ENCODE measurements at places on chromosomes 11 and 22.

DNA sequence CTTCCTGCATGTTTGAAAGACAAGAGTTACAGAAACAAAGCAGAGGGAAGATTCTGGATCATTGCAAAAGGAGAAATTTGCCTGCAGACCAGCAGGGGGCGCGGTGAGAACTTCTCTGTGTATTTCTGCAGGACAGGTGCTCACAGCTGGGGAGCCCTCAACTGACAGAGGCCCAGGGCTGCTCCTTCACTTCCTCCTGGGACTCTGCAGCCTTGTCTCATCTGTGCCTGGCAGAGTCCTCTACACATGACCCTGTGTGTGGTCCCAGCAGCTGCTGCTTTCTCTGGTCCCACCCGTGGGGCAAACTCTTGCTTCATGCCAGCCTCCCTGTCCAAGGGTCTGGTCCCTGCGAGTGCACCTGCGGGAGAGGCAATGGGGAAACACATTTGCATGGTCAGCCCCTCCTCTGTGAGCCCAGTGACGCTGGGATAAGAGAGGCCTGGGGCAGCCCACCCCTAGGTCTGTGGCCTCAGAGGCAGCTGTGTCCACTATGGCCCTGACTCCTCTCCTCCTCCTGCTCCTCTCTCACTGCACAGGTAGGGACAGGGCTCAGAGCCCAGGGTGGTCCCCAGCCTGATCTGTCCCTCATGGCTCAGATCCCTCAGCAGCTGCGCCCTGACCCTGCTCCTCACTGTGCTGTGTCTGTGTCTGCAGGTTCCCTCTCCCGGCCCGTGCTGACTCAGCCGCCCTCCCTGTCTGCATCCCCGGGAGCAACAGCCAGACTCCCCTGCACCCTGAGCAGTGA lies 43.2 kb upstream of the VPREB1 start:
- DNase-seq: no peak

DNA sequence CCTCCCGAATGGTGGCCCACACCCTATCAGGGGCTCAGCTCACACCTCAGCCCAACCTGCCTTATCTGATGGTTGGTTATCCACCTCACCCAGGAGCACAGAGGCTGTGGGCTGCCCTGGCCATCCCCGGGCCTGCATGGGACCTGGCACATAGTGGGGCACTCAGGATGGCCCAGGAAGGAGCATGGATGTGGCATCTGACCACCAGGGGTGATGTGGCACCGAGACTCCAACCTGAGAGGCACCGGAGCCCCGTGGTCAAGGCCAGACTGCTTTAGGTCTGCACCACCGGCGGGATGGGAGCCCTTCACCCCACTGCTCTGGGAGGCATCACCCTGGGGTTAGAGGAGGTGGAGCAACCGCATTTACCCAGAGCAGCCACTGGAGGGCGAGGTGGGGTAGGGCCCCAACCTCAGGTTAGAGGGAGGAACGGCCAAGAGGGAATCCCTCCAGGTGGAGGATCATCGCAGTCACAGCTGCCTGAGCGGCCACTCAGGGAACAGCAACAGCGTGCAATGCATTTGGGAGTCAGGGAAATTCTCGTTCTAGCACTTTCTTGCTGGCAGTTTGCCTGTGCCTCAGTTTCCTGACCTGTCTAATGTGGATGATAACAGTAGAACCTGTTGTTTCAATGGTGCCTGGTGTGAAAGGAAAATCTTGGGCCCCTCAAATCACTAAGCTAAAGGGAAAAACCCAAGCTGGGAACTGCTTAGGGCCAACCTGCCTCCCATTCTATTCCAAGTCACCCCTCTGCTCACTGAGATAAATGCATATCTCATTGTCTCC lies 52.9 kb upstream of the CARS1 start:
- no peak for DNase-seq

DNA sequence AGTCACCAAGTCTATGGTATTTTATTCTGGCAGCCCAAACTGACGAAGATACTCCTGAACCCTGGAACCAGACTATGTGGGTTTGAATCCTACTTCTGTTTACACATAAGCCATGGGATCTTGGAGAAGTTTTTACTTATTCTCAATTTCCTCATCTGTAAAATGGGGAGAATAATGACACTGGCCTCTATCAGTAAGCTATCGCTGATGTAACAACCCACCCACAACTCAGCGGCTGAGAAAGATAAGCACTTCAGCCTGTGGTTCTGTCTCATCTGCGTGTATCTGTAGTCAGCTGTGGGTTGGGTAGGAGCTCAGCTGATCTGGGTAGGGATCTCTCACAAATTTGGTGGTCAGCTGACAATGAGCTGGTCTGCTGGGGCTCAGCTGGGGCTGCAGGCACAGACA lies 68.0 kb upstream of the ALX4 start:
- DNase-seq: no peak

DNA sequence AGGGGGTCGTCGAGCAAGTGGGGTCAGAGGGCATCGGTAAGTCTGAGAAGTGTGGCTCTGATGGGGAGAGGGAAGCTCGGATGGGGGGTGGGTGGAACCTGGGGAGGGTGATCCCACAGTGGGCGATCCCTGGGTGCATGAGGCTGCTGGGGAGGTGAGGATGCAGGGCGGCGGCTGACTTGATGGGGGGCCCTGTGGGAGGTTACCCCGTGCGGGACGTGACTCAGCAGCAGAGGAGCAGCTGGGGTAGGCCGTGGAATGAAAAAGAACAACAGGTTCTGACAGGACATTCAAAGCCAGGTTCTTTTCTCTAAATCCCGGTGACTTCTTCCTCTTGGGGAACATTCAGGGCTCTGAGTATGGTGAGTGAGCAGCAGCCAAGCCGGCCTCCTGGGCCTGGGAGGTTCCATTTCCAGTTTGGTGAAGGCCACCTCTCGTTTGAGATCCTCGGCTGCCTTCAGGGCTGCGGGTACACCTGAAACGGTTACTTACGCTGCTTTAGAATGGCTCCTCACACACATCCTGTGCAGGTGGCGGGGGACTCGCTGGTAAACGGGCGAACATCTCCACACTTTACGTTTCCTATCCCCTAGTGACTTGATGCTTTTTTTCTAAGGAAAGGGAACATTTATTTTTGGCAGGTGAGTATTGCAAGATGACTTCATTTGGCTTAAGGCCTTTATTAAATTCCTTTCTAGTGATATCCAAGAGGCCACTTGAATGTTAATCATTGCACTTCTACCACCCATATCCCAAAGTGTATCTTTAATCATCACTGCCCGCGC lies 278.2 kb downstream of the TBC1D22A start:
- DNase-seq: no peak

DNA sequence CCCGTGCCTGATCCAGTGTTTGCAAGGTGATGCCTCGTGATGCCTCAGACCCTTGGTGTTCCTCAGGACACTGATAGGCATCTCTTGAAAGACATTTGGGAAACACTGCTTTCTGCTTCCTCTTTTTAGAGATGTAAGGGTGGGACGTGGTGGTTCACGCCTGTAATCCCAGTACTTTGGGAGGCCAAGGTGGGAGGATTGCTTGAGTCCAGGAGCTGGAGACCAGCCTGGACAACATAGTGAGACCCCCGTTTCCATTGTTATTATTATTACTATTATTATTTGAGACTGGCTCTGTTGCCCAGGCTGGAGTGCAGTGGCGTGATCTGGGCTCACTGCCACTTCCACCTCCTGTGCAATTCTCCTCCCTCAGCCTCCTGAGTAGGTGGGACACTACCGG lies 6.5 kb upstream of the SOX10 start:
- DNase-seq: no peak

DNA sequence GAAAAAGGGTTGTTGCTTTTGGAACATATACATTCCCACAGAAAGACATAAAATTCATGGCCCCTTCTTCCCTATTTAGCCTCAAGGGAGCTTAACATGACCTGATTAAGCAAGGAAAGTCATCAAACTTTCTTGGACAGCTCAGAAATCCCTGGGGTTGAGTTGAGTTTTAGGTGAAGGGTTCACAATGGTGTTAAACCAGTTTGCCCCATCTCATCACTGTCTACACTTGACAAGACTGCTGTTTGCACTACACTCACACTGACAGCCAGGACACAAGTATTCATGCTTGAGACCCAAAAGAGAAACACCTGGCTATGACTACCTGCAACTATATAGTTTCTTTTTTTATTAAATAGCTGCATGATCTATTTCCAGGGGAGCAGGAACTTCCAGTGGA lies 209.8 kb upstream of the TMEM45B start:
- no peak for DNase-seq
